ENCODE measurements at places on chromosomes 6 and 20. TPM values are rescaled to one million over a fixed set of nuclear protein-coding genes. Genes with fewer than 3 reads are reported as not detected.

Gene RSPH4A
- 0.20 TPM for total RNA-seq

Gene LHFPL5
- not detected for total RNA-seq

Gene EPB41L1
- total RNA-seq, result 41.1 TPM

Gene BACH2
- not detected for total RNA-seq

Gene SNPH
- 14.1 TPM for total RNA-seq

Gene DEFB128
- total RNA-seq, result not detected

Gene EYA2
- total RNA-seq, result not detected

Gene ZBTB46
- total RNA-seq, result 1.3 TPM

Gene RSPO4
- not detected for total RNA-seq

Gene TBX18
- total RNA-seq, result 16.7 TPM

DNA sequence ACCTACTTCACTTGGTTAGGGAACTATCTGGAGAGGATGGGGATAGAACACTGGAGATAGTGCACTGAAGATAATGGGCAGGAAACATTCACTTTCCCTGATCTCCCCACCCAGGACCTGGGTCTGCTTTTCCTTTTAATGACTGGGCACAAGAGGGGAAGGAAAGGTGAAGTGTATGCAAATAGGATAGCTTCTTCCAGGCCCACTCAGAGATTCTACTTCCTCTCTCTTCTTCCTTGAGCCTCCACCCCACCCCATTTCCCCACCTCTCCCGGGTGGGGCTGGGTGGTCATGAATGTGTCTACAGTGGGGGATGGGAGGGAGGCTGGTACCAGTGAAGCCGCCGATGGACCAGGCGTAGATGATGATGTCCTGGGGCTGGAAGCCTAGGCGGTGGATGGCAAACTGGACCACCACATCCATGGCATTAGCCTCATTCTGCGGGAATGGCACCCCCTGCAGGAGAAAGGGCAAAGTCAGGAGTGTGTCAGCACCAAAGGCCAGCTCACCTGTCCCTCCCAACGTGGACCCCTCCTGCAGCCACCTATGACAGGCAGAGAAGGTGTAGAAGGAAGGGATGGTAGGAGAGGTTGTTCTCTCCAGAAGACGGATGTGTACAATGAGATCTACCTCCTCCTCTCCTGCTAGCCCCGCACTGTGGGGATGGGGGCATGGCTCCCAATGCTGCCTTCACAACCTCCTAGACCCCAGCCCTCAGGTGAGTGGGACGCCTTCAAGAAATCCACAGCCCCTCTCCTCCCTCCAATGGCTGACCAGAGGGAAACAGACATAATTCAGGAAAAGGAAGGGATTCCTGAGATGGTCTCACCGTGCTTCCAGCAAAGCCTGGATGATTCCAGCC, 8.6 kb upstream of the LY6G5C start:
- peaks cover 9% of the 10 kb centered on the region for H3K36me3 ChIP-seq
- DNase-seq, result no peak
- no peaks in the 10 kb centered on the region for H3K27me3 ChIP-seq
- H3K27ac ChIP-seq, result no peak overlapping the region
- no peaks in the 10 kb centered on the region for H3K4me1 ChIP-seq

GRCh38 chr20:56631990-56632327, 2.9 kb downstream of the TFAP2C start:
- H3K27me3 ChIP-seq, result peaks cover 3% of the 10 kb centered on the region
- peak overlapping the region; percentile 25 for H3K27ac ChIP-seq
- peaks cover 40% of the 10 kb centered on the region for H3K4me1 ChIP-seq
- H3K4me3 ChIP-seq, result peak overlapping the region; percentile 74

GRCh38 chr20:50680105-50680960, 11.0 kb downstream of the RIPOR3 start:
- H3K36me3 ChIP-seq, result no peaks in the 10 kb centered on the region
- H3K4me1 ChIP-seq, result peaks cover 12% of the 10 kb centered on the region
- peak; percentile 12 for DNase-seq
- H3K4me3 ChIP-seq, result no peak overlapping the region

GRCh38 chr6:106381881-106382280, 21.4 kb downstream of the CRYBG1 start:
- peaks cover 5% of the 10 kb centered on the region for H3K4me1 ChIP-seq
- no peak overlapping the region for H3K27ac ChIP-seq
- no peak overlapping the region for H3K4me3 ChIP-seq
- H3K36me3 ChIP-seq, result no peaks in the 10 kb centered on the region
- peaks cover 21% of the 10 kb centered on the region for H3K27me3 ChIP-seq
- DNase-seq, result no peak

DNA sequence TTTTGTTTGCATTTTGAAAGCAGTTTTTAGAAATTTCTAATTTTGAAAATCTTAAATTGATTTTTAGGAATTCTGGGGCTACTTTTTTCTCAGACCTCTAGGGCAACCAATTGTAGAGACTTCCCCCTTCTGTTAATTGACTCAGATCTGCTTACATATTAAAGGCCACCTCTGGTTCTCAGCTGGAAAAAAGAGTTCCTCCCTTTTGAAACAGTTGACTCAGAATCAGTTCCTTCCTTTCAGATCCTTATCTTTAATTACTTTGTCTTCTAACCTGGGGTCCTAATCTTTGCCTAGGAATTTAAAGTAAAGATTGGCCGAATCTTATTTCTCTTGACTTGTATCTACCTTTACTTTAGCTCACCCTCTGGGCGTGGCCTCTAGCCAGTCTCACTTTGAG, 146.8 kb downstream of the LAMA2 start:
- peaks cover 36% of the 10 kb centered on the region for H3K4me1 ChIP-seq
- no peaks in the 10 kb centered on the region for H3K36me3 ChIP-seq
- no peaks in the 10 kb centered on the region for H3K27me3 ChIP-seq
- H3K4me3 ChIP-seq, result no peak overlapping the region
- peak overlapping the region; percentile 82 for H3K27ac ChIP-seq
- peak; percentile 8 for DNase-seq

- H3K27ac ChIP-seq, result peak overlapping the region; percentile 34
- peaks cover 3% of the 10 kb centered on the region for H3K27me3 ChIP-seq
- peak; percentile 56 for DNase-seq
- peaks cover 13% of the 10 kb centered on the region for H3K36me3 ChIP-seq
Observed at GRCh38 chr6:16514249-16514648, 247.0 kb downstream of the ATXN1 start.

DNA sequence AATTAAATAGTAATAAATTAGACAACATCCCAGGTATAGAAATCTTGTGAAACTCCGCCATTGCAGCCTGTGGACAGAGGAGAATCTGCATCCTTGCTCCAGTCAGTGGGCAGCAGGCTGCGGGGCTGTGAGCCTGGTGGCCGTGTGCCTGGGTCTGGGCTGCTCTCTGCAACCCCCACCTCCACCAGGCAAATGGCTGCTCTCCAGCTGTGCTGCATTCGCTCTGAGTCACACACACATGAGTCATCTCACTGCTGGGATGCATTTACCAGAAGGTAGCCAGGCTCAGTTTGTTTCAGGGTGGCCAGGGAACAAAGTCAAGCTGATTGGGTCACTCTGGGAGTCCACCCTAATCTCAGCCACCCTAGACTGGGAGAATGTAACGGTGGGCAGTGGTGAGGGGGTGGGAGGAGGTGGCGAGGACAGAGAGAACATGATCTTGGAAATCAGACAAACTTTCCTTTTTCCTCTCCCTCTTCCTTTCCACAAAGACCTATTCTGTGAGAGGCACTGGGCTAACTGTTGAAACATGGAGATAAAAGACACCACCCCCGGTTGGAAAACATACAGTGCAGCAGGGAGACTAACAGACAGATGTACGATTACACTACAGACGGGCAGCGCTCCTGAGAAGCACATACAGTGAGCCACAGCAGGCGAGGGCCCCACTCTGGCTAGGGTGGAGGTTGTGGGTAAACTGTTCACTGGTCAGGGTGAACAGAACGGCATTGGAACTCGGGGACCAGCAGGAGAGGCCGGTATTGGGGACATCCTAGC, 59.2 kb downstream of the TRAM2 start:
- H3K4me1 ChIP-seq, result peaks cover 99% of the 10 kb centered on the region
- H3K27me3 ChIP-seq, result peaks cover 13% of the 10 kb centered on the region
- DNase-seq, result peak; percentile 95
- H3K4me3 ChIP-seq, result peak overlapping the region; percentile 77

GRCh38 chr6:52576054-52576391, 837 bp downstream of the TRAM2 start:
- peak overlapping the region; percentile 100 for H3K4me3 ChIP-seq
- no peak for DNase-seq
- peak overlapping the region; percentile 96 for H3K27ac ChIP-seq

DNA sequence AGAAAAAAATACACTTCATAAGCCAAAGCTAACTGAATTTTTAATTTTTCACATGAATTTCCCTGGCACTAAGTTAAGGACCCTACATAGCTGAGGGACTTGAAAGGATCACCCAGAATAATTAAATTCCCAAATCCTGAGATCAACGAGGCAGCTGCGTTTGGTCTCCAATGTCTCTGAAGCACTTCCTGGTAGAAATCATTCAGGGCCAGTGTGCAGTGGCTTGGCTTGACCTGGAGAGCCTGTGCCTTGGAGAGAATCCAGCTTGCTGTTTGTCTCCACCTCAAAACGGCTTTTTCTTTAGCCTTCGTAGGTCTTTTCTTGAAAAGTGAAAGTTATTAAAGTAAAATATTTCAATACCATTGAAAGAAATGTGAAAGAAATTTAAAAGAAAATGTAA, 92.4 kb downstream of the SMOC2 start:
- no peaks in the 10 kb centered on the region for H3K27me3 ChIP-seq
- no peak for DNase-seq
- H3K4me1 ChIP-seq, result no peaks in the 10 kb centered on the region
- H3K27ac ChIP-seq, result no peak overlapping the region

DNA sequence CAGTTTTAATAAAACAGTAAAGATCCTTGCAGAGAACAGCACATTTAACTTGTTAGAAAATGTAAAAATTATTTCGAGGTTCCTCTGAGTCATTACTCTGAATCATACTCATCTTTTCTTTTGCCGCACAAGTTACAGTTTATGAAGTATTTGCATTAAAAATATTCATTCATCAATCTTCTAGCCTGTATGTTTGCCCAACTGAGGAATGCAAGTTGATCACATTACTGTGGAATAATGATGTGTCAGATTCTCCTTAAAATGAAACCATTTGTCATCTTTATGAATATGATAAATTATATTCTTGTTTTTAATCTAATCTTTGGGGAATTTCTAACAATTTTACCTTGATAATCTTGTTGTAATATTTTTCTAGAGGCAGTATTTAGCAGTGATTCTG, 340.4 kb upstream of the OPRM1 start:
- no peaks in the 10 kb centered on the region for H3K4me1 ChIP-seq
- H3K27ac ChIP-seq, result no peak overlapping the region
- no peak overlapping the region for H3K4me3 ChIP-seq
- H3K36me3 ChIP-seq, result no peaks in the 10 kb centered on the region
- H3K27me3 ChIP-seq, result no peaks in the 10 kb centered on the region

- no peaks in the 10 kb centered on the region for H3K36me3 ChIP-seq
- DNase-seq, result no peak
- no peaks in the 10 kb centered on the region for H3K4me1 ChIP-seq
- no peak overlapping the region for H3K27ac ChIP-seq
Observed at GRCh38 chr20:10330071-10330470, 104.0 kb downstream of the MKKS start.

DNA sequence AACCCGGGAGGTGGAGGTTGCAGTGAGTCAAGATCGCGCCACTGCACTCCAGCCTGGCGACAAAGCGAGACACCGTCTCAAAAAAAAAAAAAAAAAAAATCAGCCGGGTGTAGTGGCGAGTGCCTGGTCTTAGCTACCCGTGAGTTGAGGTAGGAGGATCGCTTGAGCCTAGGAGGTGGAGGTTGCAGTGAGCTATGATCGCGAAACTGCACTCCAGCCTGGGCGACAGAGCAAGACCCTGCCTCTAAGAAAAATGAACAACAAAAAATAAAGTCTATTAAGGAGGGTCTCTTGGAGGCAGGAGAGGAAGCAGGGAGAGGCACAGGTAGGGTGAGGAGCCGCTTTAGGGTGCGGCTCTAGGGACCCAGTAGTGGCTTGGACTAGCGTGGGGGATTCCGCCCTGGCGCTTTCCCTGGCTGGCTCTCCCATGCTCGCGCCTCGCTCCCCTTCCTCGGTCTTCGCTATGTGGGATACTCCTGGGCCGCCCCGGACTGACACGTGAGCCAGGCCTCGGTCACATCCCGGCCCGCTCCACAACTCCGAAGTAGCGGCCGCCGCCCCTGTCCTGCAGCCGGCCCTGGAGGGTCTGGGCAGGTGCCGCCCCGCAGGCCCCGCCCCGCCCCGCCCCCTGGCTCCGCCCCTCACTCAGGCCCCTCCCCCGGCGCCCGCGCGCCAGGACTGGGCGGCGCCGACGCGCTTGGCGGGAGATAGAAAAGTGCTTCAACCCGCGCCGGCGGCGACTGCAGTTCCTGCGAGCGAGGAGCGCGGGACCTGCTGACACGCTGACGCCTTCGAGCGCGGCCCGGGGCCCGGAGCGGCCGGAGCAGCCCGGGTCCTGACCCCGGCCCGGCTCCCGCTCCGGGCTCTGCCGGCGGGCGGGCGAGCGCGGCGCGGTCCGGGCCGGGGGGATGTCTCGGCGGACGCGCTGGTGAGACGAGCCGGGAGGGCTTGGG, at the start of gene MYBL2:
Gene MYBL2 (plus strand): TSS at position 739 of the 953 bp plus-strand sequence. CDS start 170 bp downstream, at position 909.
- H3K4me1 ChIP-seq, result peaks cover 38% of the 10 kb centered on the region
- peak within 1 kb of the TSS; percentile 59 for H3K27ac ChIP-seq
- H3K27me3 ChIP-seq, result peaks cover 7% of the 10 kb centered on the region
- DNase-seq, result peak; percentile 29
- H3K4me3 ChIP-seq, result peak within 1 kb of the TSS; percentile 74

- H3K36me3 ChIP-seq, result no peaks in the 10 kb centered on the region
- no peak overlapping the region for H3K4me3 ChIP-seq
- no peak for DNase-seq
- peaks cover 16% of the 10 kb centered on the region for H3K4me1 ChIP-seq
- H3K27ac ChIP-seq, result no peak overlapping the region
- H3K27me3 ChIP-seq, result peaks cover 21% of the 10 kb centered on the region
Observed at GRCh38 chr6:107652526-107653182, 162.7 kb downstream of the SOBP start.

GRCh38 chr6:25601800-25602673, 50.0 kb upstream of the SCGN start:
- no peaks in the 10 kb centered on the region for H3K36me3 ChIP-seq
- no peak overlapping the region for H3K4me3 ChIP-seq
- peaks cover 15% of the 10 kb centered on the region for H3K4me1 ChIP-seq
- no peaks in the 10 kb centered on the region for H3K27me3 ChIP-seq
- DNase-seq, result peak; percentile 40

GRCh38 chr6:74939151-74939708, 266.6 kb downstream of the COL12A1 start:
- H3K4me1 ChIP-seq, result peaks cover 40% of the 10 kb centered on the region
- DNase-seq, result no peak
- H3K27me3 ChIP-seq, result no peaks in the 10 kb centered on the region
- no peak overlapping the region for H3K4me3 ChIP-seq
- H3K36me3 ChIP-seq, result no peaks in the 10 kb centered on the region

DNA sequence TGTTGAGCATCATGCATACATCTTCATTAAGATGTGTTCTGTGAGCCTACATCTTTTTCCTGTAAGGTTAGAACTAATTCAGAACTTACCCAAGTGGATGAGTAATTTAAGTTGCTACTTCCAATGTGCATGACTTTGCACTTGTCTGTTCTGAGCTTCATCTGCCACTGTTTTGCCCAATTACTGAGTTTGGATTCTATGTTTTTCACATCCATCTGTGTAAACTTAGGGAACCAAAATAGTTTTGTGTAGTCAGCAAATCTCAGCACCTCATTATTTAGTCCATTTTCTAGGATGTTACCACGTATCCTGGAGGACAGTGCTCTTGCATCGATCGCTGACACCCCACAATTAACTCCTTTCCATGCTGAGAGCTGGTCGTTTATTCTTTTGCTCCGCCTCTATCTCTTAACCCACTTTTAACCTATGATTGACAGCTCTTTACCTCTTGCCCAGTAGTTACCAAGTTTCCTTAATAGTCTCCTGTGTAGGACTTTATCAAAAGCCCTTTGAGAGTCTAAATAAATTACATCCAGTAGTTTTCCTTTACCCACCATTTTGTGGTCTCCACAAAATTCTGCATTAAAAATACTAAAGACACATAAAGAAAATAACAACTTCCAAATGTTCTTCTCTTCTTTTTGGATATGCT, 44.2 kb upstream of the CITED2 start:
- peaks cover 2% of the 10 kb centered on the region for H3K27me3 ChIP-seq
- H3K4me3 ChIP-seq, result no peak overlapping the region
- H3K27ac ChIP-seq, result peak overlapping the region; percentile 15

Data from HFFc6 (cell line).